ENCODE measurements at places on chromosomes 6 and 20.

DNA sequence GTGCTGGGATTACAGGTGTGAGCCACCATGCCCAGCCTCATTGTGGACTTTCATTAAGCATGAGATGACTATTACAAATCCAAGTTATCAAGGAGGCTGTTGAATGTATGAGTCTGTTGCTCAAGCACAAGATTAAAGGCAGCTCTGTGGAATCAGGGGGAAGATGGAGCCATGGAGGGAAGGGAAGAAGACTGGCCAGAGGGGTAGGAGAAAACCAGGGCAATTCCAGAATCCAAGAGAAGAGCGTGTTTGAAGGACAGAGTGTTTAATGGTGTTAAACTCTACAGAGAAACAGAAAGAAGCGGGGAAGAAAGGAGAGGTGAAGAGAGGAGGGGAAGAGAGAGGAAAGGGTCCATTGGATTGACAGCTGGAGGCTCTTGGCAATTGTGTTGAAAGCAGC lies 49.8 kb upstream of the TTPAL start:
- no peak for DNase-seq

DNA sequence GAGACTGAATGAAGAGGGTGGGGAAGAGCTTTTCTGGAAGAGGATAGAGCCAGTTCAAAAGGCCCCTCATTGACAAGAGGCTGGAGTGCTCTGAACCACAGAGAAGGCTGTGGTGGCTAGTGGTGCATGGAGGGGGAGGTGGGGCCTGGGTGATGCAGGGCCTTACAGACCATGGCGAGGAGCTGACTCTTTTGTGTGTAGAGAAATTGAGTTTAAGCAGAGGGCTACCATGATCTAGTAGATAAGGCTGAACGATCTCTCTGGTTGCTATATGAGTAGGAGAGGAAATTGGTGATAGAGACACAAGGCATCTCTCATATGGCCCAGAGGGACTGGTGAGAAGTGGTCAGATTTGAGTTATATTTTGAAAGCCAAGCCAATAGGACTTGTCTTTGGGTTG lies 137.6 kb downstream of the UST start:
- no peak for DNase-seq

DNA sequence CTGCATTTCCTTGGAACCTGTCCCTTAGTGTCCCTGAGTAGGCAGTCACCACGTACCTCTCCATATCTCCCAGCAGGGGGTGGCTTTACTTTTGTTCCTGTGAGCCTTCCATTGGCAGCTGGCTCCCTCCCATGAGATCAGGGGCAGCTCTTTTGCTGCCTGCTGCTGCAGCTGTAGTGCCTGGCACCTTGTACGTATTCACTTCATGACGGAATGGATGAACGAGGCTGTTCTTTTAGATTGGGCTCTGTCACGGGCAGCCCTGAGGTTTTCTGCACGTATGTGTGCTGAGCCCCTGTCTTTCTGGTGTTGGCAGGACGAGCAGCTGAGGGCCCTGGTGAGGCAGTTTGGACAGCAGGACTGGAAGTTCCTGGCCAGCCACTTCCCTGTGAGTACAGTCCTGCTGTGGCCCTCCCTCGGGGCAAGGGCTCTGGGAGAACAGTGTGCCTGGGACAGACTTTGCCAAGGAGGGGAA lies 14.6 kb downstream of the MYBL2 start:
- DNase-seq: no peak

- DNase-seq: no peak
Measured at GRCh38 chr20:32359633-32360332, 1.7 kb downstream of the ASXL1 start.

GRCh38 chr6:164347455-164347854 lies 932.9 kb downstream of the QKI start:
- no peak for DNase-seq

- DNase-seq: no peak
Measured at GRCh38 chr6:38479331-38479730, 160.4 kb downstream of the BTBD9 start.

- DNase-seq: no peak
Measured at GRCh38 chr20:10524643-10525042, 89.5 kb downstream of the SLX4IP start.

- no peak for DNase-seq
Measured at GRCh38 chr6:12066297-12066696, 54.2 kb downstream of the HIVEP1 start.

- no peak for DNase-seq
Measured at GRCh38 chr20:10982692-10983091, 308.9 kb upstream of the JAG1 start.

DNA sequence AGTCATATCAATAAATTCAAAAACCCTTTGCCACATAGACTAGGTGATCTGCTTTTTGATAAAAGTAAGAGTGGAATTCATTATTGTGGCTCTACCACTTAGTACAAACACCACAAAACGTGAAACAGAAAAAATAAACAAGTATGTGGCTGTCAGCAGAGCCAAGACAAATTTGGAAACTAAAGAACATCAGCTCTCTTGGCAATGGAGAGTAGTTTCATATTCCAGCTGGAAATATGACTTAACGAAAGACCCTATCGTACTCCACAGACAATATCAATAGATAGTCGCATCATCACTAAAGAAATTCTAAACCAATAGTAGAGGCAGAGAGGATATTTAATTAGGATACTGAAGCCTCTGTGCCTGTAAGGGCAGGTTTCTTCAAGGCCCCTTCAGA lies 20.8 kb downstream of the TBX18 start:
- DNase-seq: no peak

DNA sequence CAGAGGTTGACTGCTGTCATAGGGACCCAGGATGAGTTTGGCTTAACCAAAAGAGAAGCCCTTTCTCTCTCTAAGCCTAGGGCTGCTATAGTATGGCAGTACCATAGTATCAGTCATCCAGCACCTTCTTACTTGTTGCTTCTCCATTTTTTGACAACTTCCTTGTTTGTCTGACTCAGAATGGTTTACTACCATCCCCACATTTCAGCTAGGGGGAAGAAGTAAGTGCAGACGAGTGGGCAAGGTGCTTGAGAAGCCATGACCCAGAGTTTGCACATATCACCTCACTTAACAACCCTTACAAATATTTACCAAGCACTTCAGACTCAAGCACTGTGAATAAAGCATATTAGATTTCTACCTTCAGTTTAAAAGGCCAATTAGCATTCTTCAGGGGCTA lies 289.9 kb upstream of the TSHZ2 start:
- DNase-seq: no peak

GRCh38 chr6:45483021-45483420 lies 105.3 kb upstream of the SUPT3H start:
- DNase-seq: no peak

DNA sequence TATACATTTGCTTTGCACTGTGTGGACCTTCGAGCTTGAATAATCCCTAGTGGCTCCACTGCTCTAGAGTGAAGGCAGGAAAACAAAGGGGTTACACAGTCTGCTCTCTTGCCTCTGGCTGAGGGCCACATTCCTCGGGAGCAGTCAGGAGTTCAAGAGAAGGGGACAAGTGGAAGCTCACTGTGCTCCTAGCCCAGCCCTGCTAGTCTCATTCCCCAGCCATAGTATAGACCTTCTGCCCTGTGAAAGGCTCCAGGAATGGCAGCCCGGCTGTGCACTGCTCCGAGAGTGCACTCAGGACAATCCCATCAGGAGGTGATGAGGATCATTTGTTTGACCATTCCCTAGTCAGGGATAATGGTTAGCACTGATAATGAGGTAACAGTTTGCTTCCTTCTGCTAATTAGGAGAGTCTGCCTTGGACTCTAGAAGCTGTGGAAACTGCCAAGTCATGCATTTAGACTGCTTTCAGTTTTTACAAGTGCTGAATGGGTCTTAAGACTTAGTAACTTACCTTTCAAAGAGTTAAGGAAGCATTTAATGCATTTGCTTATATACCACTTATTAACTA lies 8.5 kb downstream of the IYD start:
- DNase-seq: no peak

- DNase-seq: no peak
Measured at GRCh38 chr6:32852018-32852843, 1.3 kb downstream of the TAP1 start.

DNA sequence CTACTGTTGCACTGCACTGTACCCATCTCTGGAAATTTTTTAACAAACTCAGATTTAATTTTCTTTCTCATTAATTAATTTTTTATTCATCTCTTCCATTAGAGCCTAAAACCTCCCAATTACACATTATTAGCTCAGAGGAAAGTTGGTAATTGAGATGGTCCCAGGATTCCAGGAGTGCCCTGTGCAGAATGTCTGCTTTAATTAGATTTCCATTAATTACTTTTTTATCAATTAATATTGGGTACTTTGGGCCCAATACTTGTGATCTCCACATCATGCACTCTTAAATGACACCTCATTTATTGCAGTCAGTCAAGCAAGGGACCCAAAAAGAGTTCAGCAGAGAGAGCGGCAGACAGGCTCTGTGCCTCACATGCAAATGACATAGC lies 232.0 kb downstream of the PTPRT start:
- DNase-seq: no peak

DNA sequence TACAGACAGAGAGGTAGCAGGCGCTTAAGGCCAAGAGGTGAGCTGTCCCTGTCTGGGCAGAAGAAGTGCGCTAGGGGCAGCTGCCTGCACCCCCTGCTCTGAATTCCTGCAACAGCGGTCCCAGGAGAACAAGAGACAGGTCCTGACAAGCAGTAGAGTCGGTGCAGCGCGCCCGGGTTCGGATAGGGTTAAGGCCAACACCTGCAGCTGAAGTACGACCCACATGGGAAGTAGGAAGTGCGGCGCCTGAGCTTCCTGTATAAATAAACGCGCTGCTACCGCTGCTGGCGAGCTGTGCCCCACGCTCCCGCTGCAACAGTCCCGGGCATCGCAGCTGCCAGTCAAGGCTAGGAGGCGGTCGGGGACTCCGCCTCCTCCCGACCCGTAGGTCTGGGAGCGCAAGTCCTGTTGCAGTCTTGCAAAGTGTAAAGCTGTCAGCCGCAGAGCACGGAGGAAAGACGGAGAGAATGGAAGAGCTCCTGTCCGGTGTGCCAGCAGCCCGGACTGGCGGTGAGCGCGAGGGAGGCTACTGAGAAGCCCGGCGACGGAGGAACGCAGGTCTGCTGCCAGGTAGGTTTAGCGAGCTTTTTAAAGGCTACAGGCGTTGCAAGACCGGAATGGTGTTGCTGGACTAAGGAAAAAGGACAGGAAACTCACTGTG lies at the start of gene RNF144B:
TSS of gene RNF144B (plus strand) at position 290 of the 661 bp plus-strand sequence. CDS start 12,185 bp downstream, outside the sequence.
- no peak for DNase-seq

GRCh38 chr6:88548891-88549505 lies 382.9 kb upstream of the CNR1 start:
- no peak for DNase-seq

DNA sequence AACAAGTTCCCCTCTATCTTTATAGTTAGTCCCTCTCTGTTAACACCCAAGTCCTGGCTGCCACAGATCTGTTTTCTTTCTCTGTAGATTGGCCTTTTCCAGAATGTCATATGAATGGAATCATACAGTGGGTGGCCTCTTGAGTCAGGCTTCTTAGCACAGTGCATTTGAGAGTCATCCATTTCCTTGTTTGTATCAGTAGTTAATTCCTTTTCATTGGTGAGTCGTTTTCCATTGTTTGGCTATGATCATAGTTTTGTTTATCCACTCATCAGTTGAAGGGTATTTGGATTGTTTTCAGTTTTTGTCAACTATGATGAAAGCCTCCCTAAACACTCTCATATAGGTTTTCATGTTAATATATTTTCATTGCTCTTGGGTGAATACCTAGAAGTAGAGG lies 248.3 kb downstream of the ARID1B start:
- DNase-seq: no peak

DNA sequence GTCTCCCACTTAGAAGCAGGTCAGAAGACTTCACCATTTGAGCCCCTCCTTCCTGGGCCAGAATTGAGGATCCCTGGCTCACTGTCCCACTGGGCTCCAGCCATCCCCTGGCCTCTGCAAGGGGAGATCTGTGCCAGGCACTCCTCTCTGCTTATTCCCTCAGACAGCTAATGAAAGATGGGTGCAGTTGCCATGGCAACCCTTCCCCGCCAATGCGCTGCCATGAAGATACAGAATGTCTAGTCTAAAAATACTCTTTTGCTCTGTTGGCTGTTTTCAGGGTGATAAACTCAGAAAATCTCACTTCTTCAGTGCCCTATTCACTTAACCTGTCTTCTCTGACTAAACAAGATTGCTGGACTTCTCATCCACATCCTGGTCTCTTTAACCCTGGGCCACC lies 13.6 kb upstream of the TTLL2 start:
- DNase-seq: no peak

DNA sequence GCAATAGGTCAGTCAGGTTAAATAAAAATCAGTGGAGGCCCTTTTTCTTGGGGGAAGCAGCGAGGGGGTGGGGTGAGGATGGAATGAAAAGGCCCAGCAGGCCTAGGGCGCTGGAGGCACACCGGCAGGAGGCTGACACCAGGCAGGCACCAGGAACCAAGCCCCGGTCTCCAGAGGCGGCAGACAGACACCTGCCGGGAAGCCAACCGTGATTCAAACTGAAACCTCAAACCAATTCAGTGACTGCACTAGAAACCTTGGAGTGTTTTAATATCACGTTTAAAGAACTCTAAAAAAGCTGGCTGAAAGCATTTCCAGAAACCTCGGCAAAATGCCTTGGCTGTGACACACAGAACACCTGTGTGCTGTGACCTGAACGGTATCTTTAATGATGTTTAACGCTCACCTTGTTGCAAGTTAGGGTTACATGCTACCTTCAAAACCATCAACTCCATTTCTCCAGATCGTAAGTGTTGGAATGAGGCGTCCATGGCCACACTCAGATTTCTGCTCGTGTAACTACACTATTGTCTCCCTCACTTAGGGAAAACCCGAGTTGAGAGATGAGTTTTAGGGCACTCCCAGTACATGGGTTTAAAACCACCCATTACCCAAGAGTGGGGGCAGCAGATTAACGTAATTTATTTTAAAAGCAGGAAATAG lies 27.2 kb downstream of the DIDO1 start:
- no peak for DNase-seq

DNA sequence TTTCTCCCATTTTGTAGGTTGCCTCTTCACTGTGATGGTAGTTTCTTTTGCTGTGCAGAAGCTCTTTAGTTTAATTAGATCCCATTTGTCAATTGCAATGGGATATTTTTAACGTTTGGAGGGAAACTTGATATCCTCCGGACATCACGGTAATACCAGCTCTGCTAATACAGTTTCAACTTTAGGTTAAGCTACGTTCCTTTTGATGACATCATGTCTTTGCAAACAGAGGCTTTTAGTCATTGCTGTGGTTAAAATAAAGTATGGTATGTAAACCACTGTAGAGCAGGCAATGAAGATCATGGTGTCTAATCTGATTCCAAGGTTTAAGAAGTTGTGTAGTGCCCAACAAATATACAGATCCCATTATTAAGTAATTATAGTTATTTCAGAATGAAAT lies 168.0 kb upstream of the CHD6 start:
- DNase-seq: no peak

GRCh38 chr6:133571681-133572080 lies 317.2 kb upstream of the TCF21 start:
- no peak for DNase-seq

- no peak for DNase-seq
Measured at GRCh38 chr6:158996856-158997255, 3.1 kb downstream of the RSPH3 start.

- DNase-seq: no peak
Measured at GRCh38 chr6:55826941-55827340, 48.4 kb downstream of the BMP5 start.

- no peak for DNase-seq
Measured at GRCh38 chr20:46710153-46710913, 884 bp downstream of the SLC2A10 start.

GRCh38 chr20:38267296-38267695 lies 6.8 kb upstream of the KIAA1755 start:
- no peak for DNase-seq

GRCh38 chr6:111714416-111715270 lies 109.0 kb upstream of the TRAF3IP2 start:
- no peak for DNase-seq

GRCh38 chr6:86969573-86969972 lies 32.2 kb downstream of the HTR1E start:
- no peak for DNase-seq
